ENCODE measurements at places on chromosomes 5 and 9.

- DNase-seq = no peak
These were observed 76.1 kb downstream of the SLC44A1 start for GRCh38 chr9:105320568-105320967.

DNA sequence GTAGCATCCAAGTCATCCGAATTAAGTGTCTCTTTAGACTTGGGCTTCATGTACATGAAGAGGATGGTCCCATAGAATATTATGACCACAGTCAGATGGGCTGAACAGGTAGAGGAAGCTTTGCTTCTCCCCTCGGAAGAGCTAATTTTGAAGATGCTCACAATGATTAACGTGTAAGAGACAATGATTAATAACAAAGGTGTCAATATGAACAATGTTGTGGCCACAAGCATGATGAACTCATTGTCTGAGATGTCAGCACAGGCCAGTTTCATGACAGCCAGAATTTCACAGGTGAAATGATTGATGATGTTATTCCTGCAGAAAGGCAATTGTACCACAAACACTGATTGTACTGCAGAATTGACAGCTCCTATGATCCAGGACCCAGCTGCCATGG lies 626 bp downstream of the OR13C2 start:
- DNase-seq = no peak

- no peak for DNase-seq
These were observed 24.0 kb downstream of the GALNT10 start for GRCh38 chr5:154214371-154215106.

DNA sequence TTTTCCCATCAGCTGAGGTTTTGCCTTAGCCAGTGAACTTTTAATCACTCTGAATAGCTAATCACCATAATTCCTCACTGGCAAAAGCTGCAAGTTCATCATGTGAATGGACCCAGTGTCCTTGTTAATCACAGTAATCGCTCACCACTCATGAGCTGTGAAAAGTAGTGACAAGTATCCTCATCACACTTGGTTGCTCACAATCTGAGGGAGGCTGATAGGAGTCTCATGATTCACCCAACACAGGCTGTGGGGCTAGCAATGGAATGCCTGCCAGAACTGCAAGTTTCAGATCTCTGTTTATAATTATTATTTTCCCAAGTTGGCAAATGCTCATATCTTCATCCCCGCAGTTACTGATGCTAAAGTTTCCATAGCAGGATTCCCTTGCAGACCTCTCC lies 467.2 kb downstream of the KIF4B start:
- no peak for DNase-seq

GRCh38 chr5:171261361-171261760 lies 47.7 kb upstream of the TLX3 start:
- DNase-seq = no peak

Measured in chondrocyte (in vitro differentiated cells).